ENCODE measurements at places on chromosomes 12 and 14.

DNA sequence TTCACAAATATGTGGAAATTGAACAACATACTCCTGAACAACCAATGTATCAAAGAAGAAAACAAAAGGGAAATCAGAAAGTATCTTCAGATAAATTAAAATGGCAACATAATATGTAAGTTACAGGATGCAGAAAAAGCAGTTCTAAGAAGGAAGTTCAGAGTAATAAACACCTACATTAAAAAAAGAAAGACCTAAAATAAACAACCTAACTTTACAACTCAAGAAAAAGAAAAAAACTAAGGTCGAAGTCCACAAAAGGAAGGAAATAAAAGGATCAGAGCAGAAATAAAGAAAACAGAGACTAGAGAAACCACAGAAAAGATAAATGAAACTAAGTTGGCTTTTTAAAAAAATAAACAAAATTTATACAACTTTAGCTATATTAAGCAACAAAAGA is 59.2 kb downstream of the EGLN3 start:
- no peak for DNase-seq

DNA sequence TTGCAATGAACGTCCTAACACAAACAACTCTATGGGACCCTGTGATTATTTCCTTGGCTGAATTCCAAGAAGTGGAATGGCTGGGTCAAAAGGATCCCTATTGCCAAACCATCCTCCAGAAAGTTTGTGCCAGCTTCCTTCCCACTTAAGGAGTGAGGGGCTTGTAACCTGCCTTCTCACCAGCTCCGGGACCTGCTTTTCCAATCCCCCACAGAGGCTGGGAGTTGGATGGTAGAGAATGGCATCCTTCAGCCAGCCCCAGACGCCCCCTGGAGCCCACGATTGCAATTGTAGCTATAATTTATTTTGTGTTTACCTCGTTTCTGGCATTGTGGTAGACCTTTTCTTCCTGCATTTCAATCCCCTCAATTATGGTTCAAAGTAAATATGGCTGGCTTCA is 9.7 kb upstream of the ZDHHC22 start:
- no peak for DNase-seq

GRCh38 chr12:132580701-132581292 is 29.6 kb downstream of the LRCOL1 start:
- DNase-seq, result no peak

- no peak for DNase-seq
These were observed 194.0 kb upstream of the ALG10 start for GRCh38 chr12:33828326-33828725.

- DNase-seq, result no peak
These were observed 776.9 kb downstream of the SLC6A15 start for GRCh38 chr12:84135586-84136279.

DNA sequence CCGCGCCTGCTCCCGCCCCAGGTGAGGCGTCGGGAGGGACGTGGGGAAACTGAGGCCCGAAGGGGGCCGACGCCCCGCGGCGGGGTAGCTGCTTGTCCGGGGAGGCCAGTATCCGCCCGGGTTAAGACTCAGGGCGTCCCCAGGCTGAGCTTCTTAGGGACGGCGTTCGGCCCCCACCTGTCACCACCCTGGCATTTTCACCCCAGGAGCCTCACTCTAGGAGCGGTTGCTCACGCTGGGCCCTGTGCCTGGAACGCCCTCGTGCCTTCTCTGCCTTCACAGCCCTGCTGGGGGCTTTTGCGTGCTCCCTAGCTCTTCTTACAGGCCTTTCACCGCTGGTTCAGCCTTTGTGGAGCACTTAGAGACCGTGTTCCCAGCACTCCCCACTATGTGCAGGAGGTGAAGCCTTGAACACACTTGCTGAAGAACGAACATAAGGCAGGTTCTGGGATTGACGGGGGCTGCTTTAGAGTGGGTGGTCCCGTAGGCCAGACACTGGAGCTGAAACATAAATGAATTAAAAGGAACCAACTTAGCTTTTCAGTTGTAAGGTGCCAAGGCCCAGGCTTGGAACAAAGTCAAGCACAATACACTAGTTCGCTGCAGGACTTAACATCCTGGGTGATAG is 601 bp downstream of the ZNF839 start:
- peak; percentile 41 for DNase-seq

- no peak for DNase-seq
These were observed 21.7 kb upstream of the JPH4 start for GRCh38 chr14:23600322-23600707.

DNA sequence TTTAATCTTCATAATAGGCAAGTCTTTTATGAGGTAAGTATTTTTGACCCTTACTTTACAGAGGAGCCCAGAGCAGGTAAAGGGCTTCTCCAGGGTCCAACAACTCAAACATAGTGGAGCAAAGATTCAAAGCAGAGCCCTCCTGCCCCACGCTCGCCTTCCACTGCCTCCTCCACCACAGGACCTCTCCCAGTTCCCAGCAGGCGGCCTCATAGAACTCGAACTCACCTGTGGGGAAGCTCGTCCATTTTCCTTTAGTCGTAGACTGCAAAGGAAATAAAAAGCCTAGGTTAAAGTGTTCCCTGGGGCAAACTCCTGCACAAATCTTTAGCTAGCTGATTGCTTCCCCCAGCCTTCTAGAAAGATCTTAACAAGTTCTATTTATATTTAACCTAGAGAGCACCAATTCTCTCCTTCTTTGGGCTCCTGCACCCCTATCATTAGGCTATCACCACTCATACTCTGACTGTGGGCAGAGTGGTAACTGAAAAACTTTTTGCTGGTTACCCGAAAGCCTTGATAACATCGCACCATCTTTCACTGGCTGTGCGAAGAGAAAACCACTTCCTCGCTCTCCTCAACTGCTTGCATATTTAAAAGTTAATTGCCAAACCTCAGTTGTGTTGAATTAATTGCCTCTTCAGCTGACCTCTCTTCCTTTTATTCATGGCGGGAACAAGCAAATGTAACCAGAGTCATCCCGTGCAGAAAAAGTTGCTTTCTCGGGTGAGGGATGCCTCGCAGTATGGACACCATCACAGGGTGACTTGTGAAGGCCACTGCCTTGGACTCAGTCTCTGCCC is 299.6 kb downstream of the DPF3 start:
- peak; percentile 5 for DNase-seq

GRCh38 chr14:55731881-55732498 is 152.0 kb downstream of the KTN1 start:
- peak; percentile 19 for DNase-seq

GRCh38 chr12:54984658-54985376 is at the start of gene TESPA1:
TSS of gene TESPA1 (minus strand) at chr12:54984762. CDS start at chr12:54974562, 10,200 bp downstream.
- DNase-seq, result peak; percentile 74

DNA sequence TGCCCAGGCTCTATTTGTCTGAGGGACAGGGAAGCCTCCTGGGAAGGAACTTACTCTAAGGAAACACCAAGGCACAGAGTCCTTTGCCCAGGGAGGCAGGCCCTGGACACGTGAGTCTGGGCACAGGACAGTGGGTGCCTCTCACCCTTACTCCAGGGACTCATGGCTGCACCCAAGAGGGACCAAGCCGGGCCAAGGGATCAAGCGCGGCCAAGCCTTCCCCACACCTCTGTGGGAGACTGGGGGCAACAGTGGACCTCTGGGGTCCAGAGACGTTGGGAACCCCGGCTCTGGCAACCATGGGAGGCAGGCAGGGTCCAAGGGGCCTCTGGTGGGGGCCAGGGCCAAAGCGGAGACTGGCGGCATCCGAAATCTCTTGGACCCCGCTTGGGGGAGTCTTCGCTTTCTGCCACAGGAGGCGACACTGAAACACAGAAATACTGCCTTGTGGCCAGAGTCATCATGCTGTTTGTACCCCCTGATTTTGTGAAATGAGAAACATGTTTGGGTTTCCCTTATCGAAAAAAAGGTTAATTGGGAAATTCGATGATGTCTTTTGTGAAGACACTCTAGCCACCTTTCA is 51.7 kb upstream of the BCL11B start:
- no peak for DNase-seq

- DNase-seq, result no peak
These were observed 43.9 kb upstream of the IQSEC3 start for GRCh38 chr12:22530-23201.

DNA sequence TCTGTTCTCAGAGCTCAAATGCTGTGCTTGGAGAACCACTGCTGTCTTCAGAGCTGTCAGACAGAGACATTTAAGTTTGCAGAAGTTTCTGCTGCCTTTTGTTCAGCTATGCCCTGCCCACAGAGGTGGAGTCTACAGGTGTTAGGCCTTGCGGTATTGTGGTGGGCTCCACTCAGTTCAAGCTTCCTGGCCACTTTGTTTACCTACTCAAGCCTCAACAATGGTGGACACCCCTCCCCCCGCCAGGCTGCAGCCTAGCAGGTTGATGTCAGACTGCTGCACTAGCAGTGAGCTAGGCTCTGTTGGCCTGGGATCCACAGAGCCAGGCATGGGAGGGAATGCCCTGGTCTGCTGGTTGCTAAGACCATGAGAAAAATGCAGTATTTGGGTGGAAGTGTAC is 323.8 kb downstream of the BCAT1 start:
- no peak for DNase-seq

DNA sequence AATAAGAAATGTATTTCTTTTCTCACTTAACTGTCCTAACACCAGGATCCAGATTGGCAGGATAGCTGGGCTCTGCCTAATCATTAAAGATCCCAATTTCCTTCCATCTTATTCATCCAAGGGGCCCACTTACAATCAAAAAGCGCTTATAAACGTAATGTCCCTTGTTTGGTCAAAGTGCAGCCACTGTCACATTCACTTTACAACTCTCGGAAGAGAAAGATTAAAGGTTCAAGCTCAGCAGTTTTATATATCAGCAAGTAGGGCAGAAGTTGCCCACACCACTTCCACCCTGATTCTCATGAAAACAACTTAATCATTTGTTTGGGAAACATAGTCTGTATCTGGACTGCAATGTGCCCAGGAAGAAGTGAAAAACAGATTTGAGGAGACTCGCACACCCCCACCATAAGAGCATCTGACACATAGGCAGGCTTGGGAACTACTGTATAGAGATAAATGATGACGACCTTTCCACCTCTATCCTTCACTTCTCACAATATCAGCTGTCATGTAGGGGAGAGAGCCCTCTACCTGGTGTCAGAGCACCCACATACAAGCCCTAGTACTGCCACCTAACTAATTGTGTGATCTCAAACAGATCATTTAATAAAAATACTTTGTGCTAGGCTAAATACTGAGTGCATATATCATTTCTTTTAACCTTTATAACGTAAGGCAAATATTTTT is 80.8 kb downstream of the CAPZA3 start:
- no peak for DNase-seq

DNA sequence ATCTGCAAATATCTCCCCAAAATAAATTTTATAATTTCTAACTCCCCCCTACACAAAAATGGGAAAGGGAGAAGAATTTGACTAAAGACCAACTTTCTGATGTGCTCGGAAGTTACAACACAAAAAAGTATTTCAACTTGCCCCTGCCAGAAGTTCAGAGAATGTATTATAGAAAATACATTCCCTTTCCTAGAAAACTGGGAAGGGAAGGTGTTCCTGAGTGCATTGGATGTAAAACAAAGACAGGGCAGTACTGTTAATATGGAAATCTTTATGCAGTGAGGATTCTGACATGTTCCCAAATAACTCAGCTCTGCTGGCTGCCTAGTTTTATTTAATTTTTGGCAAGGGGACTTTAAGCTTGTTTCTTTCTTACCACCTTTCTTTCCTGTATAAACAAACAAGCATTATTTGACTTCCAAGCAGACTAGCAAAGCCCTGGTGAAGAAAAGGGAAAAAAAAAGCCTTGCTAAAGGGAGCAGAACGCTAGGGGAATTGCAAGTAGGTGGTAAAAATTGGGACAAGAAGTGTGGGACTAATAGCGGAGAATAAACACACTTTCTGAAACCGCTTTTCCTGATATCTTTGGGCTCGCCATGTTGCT is 124.1 kb downstream of the STXBP6 start:
- DNase-seq, result no peak

- DNase-seq, result no peak
These were observed 35.2 kb upstream of the RNASE1 start for GRCh38 chr14:20837831-20838230.

DNA sequence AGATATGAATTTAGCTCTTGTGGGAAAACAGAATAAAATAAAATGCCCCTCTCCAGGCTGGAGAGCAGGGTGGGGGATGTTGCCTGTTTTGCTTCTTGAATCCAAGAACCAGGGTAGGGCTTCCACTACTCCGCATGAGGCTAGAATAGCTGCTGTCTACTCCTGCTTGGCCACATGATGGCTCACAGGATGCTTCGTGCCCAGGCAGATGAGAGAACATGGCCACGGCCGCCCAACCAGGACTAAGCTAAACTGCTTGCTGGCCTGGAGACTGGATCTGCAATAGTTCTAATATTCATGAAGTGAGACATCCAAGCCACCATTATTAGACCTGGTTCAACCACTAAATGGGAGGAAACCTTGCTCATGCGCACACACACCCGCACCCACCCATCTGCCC is 122.2 kb upstream of the METAP2 start:
- no peak for DNase-seq

DNA sequence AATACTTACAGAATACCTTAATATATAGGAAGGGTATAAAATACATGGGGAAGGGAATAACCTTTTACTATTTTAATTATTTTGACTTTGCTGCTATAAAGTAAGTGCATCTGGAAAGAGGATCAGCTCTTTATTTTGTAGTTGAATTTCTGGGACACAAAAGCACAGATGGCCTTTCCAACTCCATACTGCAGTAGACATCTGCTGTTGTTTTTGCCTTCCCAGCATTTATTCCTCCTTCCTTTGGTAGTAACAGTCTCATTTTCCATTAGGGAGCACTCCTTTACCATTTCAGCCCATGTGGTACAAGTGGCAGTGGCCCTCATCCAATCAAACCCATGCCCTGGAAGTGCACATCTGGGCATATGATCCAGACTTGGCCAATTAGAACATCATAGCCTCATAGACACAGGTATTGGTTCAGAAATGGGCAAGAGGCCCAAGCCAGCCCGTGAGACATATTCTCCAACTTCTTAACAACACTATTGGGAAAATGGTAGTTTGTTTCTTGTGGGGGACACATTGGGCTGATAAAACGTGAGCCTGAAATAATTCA is 64.8 kb upstream of the YARS2 start:
- DNase-seq, result no peak

DNA sequence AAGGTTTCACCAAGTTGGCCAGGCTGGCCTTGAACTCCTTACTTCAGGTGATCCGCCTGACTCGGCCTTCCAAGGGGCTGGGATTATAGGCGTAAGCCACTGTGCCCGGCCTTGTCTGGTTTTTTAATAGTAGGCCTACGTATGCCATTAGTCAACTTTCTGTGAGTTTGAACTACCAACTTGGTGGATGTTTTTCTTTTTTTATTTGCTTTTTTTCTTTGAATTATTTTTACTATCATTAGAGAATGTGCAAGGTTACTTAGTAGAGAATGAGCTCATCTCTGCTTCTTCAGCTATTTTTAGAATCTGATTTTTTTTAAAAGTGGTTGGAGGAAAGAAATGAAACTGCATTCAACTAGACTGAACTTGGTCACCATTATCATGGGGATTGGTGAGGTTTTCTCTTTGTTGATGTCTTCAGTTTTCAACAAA is 51.4 kb downstream of the HMGA2 start:
- DNase-seq, result no peak

DNA sequence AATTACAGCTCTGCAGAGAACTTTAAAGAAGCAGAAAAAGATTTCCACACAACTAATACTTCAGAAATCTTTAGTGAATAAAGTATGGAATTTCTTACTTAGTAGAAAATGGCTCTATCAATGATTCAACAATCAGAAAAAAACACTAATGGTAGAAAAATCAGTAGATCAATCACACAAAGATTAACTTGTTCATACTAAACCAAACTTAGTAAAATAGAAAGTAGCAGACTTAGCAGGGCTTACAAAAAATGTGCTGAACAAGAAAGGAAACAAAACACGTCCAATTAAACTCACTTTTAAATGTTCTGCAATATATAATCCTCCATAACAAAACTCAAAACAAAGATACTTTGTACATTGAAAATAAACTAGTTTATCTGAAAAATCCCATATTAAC is 38.9 kb downstream of the CEP128 start:
- DNase-seq, result no peak
